ENCODE measurements at places on chromosomes 12 and 14. TPM values are rescaled to one million over a fixed set of nuclear protein-coding genes. Genes with fewer than 3 reads are reported as not detected.

GRCh38 chr12:67702136-67702535 lies 53.6 kb downstream of the DYRK2 start:
- no peak for DNase-seq

DNA sequence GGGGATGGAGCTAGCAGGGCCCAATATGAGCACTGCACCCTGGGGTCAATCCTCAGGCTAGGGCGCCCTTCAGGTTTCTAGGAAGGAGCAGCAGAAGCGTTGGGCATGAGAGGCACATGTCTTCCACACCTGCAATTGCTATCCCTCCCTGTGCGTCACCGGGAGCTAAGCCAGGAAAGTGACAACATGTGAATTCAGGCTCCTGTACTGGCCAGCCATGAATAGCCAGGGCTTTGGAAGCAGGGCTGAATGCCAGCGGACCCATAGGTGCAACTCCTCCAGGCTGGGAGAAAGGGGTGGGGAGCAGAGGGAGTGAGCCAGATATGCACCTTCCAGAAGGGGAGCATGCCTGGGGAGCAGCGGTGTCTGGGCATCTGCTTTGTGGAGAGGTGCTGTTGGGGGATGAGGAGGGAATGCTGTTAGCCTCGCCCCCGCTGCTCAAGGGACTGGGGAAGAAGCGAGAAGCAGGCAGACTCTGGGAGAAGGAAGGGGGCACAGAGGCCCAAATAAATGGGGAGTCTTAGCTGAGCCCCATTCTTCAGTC lies 6.1 kb downstream of the HOXC5 start:
- peak; percentile 88 for DNase-seq

DNA sequence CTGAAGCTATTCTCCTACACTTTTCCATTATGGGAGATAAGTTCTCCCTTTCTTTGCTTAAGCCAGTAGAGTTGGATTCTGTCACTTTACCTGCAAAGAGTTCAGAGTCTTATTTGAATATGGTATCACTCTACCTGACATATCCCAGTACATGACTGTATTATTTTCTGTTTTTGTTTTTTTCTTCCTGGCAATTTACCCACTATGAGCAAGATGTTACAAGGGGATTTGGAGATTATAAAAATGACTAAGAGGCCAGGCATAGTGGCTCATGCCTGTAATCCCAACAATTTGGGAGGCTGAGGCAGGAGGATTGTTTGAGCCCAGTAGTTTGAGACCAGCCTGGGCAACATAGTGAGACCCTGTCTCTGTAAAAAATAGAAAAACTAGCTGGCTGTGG lies 46.4 kb upstream of the CHST11 start:
- DNase-seq: no peak

GRCh38 chr14:79150226-79150625 lies 980.1 kb downstream of the NRXN3 start:
- no peak for DNase-seq

GRCh38 chr14:56585461-56586084 lies 6.0 kb downstream of the TMEM260 start:
- DNase-seq: no peak

DNA sequence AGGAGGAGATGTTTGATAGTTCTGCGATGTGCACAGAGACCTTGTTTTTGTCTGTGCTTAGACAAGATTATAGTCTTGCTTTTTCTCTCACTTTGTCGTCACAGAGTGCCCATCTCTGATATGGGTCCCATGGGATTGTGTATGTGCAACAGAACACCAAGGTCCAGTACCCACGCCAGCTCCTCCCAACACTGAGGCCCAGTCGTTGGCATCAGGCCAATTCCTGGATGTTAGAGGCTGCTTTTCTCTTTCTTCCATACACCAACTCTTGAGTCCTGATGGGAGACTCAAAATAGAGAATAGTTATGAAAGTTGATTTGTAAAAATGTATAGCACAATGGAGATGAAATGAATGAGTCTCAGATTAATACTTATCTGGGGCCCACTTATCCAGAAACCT lies 22.7 kb upstream of the PRMT8 start:
- no peak for DNase-seq

DNA sequence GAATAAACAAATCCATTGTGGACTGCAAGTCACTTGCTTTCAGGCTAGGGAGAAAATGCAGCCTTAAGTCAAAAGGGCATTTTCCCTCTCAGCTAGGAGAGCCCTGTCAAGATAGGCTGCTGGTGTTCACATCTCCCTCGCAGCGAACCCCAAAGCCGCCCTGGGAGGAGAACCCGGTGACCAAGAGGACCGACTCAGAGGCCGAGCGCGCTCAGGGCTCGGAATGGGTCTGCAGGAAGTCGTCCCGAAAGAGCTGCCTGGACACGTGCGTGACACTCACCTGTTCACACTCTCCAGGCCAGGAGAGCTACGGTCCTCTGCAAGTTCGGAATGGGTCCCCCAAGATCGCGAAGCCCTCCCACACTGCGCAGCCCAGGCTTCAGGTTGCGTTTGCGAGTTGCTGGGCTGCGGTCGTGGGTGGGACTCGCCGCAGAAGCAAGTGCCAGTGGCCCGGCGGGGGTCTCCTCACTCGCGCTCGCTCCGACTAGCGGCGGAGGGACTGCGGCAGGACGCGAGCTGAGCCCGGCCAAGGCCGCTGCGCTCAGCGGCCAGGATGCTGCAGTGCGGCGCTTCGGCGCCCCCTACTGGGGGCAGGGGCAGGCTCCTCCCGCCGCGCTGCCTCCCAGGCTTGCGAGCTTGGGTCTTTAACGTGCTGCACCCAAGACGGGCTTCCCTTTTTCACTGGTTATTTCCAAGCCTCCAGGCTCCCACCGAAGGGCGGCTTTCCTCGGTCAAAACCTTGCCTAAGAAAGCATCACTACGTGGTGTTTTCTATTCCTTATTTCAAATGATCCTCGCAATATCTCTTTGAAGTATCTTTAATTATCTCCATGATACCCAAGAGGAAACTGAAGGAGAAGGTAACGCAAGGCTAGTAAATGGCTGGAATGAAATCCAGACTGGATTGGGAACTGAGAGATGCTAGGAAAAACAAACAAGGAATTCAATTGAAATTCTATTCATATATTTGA lies at the start of gene RERG:
Gene RERG (minus strand): TSS at position 503 of the 971 bp plus-strand sequence. CDS start 3,928 bp downstream, outside the sequence.
- peak; percentile 90 for DNase-seq

- DNase-seq: no peak
Measured at GRCh38 chr12:55833056-55833455, 3.7 kb upstream of the DNAJC14 start.

GRCh38 chr12:101042211-101042610 lies 167.8 kb downstream of the SLC5A8 start:
- no peak for DNase-seq

GRCh38 chr14:39145266-39145966 lies 24.7 kb downstream of the TRAPPC6B start:
- no peak for DNase-seq

DNA sequence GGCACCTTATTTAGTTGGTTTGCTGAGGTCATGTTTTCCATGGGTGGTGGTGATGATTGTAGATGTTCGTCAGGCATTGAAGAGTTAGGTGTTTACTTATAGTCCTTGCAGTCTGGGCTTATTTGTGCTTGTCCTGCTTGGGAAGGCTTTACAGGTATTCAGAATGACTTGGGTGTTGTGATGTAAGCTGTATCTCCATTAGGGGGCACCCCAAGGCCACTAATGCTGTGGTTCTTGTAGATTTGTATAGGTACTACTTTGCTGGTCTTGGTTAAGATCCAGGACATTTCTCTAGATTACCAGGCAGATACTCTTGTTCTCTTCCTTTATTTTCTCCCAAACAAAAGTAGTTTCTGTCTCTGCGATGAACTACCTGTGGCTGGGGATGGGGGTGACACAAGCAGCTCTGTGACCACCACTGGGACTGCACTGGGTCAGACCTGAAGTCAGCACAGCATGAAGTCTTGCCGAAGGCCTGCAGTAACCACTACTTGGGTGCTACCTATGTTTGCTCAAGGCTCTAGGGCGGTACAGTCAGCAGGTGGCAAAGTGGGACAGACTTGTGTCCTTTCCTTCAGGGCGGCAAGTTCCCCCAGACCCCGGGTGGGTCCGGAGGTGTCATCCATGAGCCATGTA lies 35.8 kb upstream of the FBXO33 start:
- no peak for DNase-seq

DNA sequence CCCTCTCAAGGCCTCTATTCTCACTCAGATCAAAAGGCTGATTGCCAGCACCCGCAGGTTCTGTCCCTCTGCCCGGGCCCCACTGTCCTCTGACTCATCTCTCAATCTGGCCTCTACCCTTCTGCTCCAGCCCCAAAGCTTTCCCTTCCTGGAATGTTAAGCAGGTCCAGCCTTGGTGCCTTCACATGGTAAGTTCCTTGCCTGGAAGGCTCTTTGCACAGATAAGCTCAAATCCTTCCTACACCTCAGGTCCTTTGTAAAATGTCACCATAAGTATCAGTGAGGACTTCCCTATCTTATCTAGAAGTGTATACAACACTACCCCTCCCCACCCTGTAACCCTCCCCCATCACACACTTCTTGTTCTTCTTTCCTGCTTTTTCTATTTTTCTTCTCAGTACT lies 22.2 kb downstream of the LPCAT3 start:
- peak; percentile 77 for DNase-seq

GRCh38 chr12:103997286-103997900 lies 31.7 kb downstream of the TDG start:
- DNase-seq: peak; percentile 25

DNA sequence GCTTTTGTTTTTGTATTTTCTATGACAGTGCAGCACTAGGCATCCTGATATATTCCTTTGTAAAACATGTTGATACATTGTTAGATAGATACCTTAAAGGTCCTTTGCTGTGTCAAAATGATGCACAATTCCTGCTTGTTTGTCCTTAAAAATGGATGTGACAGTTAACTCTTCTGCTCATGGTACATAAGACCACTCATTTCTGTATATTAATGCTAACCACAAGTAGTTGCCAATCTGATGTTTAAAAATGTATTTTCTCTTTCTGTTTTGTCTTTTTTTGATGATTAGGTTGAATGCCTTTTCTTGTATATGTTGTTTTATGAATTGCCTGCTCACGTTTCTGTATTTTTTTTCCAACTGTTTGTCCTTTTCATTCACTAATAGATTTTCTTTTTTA lies 35.1 kb downstream of the ATF7IP start:
- DNase-seq: no peak

GRCh38 chr12:96057986-96058553 lies 22.7 kb upstream of the LTA4H start:
- no peak for DNase-seq

DNA sequence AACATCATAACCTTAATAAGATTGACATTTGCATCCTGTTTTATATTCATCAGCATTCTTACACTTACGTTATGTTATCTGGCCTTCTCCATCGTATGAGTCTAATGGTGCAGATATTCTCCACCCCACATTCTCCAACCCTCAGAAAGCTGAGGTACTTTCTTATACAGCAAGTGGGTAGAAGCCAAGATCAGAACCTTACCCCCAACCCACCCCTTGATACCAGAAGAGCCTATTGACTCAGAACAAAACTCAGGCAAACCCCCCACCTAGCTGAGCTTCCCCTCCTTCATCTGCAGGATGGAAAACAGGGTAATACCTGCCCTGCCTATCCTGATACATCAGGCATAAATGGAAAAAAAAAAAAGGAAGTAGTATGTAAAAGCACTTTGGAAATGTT lies 77.6 kb downstream of the DPF3 start:
- no peak for DNase-seq

DNA sequence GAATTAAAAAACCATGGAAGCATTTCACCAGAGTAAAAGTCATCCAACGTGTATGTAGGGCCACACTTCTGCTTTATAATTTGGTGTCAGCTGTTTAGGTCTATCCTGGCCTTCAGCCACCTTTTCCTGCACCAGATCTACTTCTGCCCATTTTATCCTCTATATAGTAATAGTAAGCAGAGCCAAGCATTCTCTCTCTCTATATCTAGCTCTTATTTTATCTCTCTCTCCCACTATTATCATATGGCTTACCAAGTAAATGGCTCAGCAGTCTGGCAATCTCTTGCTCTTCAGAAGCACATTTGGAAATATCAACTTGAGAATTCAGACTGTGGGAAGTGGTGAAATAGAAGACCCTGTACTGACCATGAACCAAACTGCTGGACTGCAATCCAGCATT lies 84.1 kb upstream of the FKBP4 start:
- no peak for DNase-seq

GRCh38 chr14:99539491-99539890 lies 58.3 kb downstream of the CCNK start:
- DNase-seq: no peak

- no peak for DNase-seq
Measured at GRCh38 chr12:11580125-11580751, 69.2 kb upstream of the ETV6 start.

GRCh38 chr12:106343214-106343528 lies 14.4 kb upstream of the POLR3B start:
- no peak for DNase-seq

- DNase-seq: no peak
Measured at GRCh38 chr14:95033682-95034632, 123.4 kb downstream of the DICER1 start.

GRCh38 chr14:101760138-101761011 lies 1.1 kb upstream of the PPP2R5C start:
- peak; percentile 98 for DNase-seq

DNA sequence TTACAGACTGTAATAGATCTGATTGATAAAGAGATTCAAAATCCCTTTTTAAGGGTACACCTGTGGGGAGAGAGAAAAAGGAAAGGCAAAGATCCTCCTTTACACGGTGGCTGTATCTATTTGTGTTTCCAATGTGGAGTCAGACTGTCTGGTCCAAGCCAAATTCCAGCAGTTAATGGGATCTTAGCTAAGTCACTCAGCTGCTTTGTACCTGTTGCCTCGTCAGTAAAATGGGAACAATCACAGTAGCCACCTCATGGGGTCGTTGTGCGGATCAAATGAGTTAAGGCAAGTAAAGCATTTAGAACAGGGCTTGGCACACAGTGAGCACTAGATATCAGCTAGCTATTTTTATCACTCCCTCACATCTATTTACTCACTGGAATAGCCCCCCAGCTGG lies 46.9 kb downstream of the EFCAB11 start:
- no peak for DNase-seq

DNA sequence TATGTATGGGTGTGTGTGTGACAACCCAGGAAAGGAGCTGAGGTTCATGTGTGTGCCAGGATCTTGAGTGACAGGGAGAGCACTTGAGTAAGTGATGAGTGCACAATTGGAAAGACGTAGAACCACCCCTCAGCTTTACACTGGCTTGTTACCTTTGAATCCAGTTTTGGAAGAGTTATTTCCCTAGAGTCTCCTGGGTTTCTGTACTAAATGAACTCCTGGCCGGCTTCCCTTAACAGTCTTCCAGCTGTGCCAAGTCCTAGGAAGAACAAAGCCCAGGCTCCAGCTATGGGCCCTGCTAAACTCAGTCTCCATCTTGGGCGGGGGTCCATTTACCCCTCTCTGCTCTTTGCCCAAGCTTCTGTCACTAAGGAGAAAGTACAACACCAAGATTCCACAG lies 19.7 kb upstream of the NR1H4 start:
- no peak for DNase-seq

The CCER1 gene
- total RNA-seq: not detected

The ARID4A gene
- 11.0 TPM for total RNA-seq

The GPR162 gene
- total RNA-seq: 2.8 TPM

The SMCO3 gene
- total RNA-seq: not detected

The TTC8 gene
- 3.1 TPM for total RNA-seq

The MYF5 gene
- 2.6 TPM for total RNA-seq

The KRT81 gene
- total RNA-seq: not detected

The KRT74 gene
- total RNA-seq: not detected

The SCYL2 gene
- 23.3 TPM for total RNA-seq

The RERG gene
- 2.3 TPM for total RNA-seq

The USP44 gene
- 0.34 TPM for total RNA-seq

The TRIM9 gene
- 1.1 TPM for total RNA-seq

The FAM181A gene
- total RNA-seq: not detected

The LRFN5 gene
- 0.36 TPM for total RNA-seq

The DPF3 gene
- 25.3 TPM for total RNA-seq

The ARHGEF25 gene
- total RNA-seq: 4.2 TPM

The PPP2R5E gene
- total RNA-seq: 31.5 TPM

The PRH2 gene
- total RNA-seq: not detected

The C12orf60 gene
- 0.78 TPM for total RNA-seq

All from psoas muscle (tissue), 8 donors.